Epithelial cell of proximal tubule (primary cell): ENCODE measurements at places on chromosomes 4 and X.

GRCh38 chrX:37926700-37927099 lies 79.3 kb upstream of the DYNLT3 start:
- DNase-seq: no peak

DNA sequence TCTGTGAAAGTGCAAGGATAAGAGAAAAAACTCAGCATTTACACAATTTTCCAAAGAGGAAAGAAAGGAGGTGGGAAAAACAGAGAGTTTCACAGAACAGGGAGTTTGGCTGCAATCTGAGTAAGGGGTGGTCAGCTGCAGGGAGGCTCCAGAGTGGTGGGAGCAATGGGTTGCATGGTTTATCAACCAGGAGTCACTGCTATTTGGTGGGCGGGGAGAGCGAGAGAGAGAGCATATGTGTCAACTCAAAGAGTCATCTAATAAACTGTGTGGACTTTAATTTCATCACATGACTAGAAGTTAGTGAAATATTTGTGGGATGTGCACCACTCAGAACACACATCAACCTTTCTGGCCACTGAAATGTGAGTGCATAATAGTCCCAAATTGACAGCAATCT lies 94.6 kb downstream of the FAM13A start:
- DNase-seq: no peak

DNA sequence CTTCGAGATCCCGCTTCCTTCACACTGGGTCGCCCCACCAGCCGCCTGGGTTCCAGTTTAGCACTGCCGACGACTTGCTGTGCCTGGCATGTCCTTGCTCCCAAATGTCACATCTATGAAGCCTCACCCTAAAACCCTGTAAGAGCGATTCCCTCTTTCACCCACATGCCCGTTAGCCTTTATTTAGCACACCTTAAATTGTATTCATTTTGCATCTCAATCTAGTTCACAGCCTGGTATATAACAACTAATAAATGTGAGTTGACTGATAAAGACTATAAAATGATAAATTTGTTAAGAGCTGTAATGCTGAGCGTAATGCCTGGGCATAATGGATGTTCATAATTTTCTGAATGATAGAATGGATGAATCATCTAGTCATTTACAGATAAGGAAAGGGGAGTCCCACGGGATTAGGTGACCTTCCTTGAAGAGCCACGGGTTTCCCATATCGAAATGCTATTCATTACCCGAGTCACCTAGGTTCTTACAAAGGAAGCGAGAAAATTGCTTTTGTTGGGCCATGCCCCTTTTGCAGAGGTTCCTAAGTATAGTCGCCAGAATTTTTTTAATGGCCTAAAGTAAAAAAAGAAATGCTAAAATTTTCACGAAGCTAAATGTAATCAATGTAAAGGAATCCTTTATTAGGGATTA lies 1.1 kb upstream of the AP1S2 start:
- DNase-seq: no peak

GRCh38 chrX:12080265-12080664 lies 58.0 kb upstream of the FRMPD4 start:
- no peak for DNase-seq

DNA sequence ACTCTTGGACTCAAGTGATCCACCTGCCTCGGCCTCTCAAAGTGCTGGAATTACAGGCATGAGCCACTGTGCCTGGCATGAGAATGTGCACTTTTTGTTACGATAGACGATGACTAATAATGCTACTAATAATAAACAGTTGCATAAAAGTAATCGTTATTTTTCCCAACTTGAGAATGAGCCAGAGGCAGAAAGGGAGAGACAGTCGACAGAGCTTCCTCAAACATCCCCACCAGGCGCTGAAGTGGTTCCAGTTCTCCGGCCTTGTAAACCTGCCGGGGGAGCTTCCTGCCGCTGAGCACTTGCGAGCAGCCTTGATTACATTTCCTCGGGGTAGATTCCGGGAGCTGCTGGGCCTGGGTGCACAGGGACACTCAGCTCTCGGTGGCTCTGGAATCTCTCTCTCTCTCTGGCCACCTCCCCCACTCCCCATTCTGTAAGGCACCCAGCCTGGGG lies 8.9 kb upstream of the HTRA3 start:
- no peak for DNase-seq

- no peak for DNase-seq
Observed at GRCh38 chrX:87516717-87517121, 883 bp upstream of the KLHL4 start.

DNA sequence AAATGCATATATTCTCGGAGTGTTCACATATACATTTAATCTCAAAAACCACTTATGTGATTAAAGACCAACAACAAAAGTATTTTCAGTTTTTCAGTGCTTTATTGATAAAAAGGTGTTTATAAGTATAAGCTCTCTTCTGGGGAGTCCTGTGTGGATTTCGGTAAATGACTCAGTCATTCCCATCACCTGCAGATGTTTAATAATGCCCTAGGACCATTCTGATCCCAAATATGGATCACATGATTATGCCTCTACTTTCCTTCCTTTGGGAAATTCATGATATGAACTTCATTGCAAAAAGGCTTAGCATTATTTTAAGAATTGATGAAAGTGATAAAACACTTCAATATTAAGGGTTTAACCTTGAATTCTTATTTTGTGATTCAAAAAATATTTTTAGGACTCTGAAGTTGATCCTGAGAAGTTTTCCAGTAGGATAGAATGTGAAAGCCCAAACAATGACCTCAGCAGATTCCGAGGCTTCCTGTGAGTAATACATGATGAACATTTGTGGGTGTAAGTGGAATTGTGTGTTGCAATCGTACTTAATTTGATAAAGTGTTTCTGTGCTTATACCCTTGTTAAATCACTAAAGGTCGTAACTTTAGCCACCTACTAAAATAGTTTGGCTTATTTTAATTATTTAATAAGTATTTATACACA lies 40.2 kb downstream of the ATP10D start:
- DNase-seq: peak; percentile 91

GRCh38 chr4:172721659-172722058 lies 447.0 kb upstream of the GALNT7 start:
- no peak for DNase-seq

GRCh38 chrX:56762220-56762619 lies 33.2 kb downstream of the NBDY start:
- no peak for DNase-seq

DNA sequence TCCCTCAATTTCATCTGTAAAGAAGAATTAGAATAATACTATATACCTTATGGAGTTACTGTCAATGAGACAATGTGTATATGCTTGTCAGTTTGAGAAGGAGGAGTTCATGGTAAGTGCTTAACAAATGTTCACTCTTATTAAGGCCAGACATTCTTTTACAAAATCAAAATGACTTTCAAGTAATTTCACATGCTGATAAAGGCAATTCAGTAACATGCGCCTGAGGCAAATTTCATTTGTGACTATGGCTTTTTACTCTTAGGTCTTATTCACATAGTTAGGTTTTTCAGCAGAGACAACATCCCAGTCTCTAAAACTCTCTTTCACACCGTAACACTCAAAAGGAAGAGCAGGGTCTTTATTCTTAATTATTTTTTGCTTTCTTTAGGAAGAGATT lies 174.4 kb downstream of the CAMK2D start:
- no peak for DNase-seq

DNA sequence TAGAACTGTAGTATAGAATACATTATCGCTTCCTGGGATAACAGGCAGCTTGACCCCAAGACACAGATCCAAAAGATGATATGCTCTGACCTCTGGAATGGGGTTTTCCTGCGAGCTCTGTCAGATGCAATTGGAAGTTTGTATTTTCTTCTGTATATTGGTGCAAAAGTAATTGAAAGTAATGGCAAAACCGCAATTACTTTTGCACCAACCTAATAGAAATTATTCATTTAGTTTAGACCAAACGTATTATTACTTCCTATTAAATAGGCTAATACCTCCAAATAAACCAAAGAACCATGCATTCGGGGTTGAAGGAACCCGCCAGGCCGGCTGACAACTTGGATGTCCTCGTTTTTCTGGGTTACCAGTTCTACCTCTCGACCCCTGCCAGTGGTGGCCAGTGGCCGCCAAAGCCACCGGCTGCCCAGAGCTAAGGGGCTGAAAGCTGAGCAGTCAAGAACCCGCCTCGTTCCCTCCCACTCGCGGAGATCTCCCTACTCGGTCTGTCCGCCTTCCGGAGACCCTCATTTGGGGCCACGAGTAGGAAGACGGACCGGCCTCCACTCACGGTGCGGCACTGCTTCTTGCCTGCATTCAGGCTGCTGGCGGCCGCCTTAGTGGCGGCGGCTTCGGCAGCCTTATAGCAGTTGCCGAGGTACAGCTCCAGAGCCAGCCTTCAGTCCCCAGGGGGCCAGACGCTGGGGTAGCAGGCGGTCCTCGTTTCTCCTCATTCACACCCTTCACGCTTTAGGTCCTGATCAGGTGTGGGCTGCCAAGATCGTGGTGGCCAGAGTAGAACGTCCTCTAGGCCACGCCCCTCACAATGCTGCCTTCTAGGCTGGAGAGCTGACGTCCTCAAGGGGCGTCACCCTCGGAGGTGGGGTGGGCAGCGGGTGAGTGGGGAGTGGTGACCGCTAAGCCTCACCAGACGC lies 121.9 kb downstream of the RBMX2 start:
- DNase-seq: no peak

DNA sequence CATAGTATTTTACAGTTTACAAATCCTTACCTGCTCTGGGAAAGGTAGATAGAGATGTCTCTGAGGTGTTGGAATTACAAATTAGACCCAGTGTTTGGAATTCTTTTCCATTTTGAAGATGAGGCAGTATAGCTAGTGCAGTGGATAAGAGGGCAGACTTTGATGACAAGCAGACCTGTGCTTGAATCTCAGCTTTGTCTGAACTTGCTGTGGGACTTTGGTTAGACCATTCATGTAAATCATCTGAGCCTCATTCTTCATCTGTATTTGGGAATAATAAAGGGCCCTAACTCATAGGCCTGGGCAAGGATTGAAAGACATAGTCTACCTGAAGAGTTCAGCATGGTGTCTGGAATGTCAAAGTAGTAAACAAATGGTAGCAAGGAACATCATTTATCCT lies 77.2 kb upstream of the BOD1L1 start:
- peak; percentile 1 for DNase-seq

- peak; percentile 100 for DNase-seq
Observed at GRCh38 chr4:14856062-14856933, 146.0 kb upstream of the CPEB2 start.

GRCh38 chr4:7993671-7994070 lies 54.0 kb upstream of the AFAP1 start:
- DNase-seq: no peak

DNA sequence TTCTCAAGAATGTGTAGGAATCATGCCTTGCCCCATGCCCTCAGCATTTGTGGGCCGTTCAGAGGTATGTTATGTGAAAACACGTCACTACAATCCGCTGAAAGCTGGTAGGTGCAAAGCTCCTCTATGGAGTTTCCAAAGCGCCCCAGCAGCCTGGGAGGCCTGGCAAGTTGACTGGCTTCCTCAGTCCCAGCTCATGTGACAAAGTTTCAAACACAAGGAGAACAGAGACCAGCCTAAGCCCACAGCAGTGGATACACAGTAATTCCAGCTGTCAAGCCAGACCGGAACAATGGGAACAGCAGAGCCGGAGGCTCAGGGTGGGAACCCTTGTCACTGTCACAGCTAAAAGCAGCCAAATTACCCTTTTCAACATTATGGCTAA lies 33.5 kb downstream of the NAT8L start:
- DNase-seq: no peak

DNA sequence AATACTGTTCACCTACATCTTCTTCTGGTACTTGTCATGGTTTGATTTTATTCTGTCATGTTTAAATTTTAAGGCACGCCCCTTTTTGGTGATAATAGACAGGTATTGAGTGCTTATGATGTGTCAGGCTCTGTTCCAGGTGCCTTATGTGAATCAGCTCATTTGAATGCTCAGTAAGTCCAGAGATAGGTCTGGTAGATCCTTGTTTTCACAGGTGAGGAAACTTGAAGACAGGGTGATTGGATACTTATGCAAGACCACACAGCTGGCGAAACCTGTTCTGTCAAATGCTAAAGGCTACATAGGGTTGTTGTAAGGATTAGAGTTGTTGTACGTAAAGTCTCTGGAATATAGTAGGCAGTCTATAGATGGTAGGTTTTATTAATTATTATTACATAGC lies 9.6 kb upstream of the SLC25A14 start:
- no peak for DNase-seq

DNA sequence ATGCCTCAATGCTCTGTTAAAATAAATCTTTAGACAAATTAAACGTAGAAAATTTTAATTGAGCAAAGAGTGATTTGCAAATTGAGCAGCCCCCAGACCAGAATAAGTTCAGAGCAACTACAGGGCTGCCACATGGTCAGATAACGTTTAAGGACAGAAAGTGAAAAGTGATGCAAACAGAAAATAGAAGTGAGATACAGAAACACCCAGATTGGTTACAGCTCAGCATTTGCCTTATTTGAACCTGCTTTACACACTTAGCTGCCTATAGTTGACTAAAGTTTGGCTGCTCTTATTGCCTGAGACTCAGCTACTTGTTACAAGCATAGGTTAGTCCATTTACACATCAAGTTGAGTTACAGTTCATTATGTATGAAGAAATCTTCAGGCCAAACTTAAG lies 1800.8 kb upstream of the PCDH10 start:
- DNase-seq: no peak

DNA sequence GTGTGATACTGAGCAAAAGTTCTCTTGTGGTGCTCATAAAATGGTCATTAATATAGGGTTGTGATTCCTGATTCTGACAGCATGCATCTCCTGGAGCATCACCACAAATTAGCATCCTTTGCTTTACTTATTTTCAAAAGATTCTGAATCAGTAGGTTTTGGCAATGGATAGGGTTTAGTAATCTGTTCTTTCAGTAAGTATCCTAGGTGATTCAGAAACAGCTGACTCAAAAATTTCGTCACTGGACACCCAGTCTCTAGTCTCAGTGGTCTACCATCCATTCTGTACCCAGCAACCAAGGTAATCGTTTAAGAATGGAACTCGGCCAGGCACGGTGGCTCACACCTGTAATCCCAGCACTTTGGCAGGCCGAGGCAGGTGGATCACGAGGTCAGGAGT lies 4.1 kb downstream of the CBLL2 start:
- no peak for DNase-seq

DNA sequence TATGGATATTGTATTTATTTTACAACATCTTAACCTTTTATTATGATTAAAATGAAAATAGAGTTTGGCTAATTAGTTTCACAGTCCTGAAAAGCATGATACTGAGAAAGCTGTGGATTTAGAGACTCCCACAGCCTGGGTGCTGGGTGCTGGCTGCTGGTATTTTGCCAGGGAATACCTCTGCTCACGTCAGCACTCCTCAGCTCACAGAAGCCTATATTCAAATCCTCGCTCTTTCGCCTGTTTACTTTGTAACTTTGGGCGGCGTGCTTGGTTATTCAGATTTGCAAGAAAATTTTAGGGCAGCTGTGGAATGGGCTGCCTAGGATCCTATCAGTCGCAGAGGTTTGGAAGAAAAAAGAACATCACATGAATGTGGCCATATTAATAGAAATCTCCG lies 261.8 kb downstream of the DCTD start:
- no peak for DNase-seq
